ENCODE measurements at places on chromosomes 4 and X.

- no peak for DNase-seq
Observed at GRCh38 chr4:98558471-98559169, 99.8 kb downstream of the TSPAN5 start.

GRCh38 chr4:118154649-118155048, 120.4 kb downstream of the NDST3 start:
- no peak for DNase-seq

GRCh38 chr4:180913750-180914149, 1329.5 kb upstream of the TENM3 start:
- no peak for DNase-seq

GRCh38 chr4:128284317-128284716, 3.3 kb downstream of the PGRMC2 start:
- no peak for DNase-seq

GRCh38 chrX:23980011-23980441, 47.0 kb downstream of the KLHL15 start:
- no peak for DNase-seq

DNA sequence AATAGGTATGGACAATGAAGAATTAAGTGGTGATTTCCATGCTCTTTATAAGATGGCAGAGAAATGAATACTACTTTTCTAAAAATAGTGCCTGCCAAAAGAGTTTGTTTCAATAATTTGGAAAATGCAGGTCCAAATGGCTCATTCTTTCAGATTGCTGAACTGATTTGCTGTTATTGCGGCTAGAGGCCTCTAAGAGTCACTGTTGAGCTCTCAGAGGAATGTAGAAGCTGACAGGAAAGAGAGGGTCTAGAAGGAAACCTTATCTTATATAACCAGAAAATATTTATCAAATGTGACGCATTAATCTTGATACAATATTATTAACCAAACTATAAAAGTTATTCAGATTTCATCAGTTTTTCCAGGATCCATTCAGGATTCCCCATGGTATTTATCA, 65.7 kb upstream of the PAGE1 start:
- DNase-seq: peak; percentile 10

- no peak for DNase-seq
Observed at GRCh38 chr4:20529691-20530090, 170.6 kb upstream of the PACRGL start.

Measured in kidney capillary endothelial cell (primary cell).